Panc1 (cell line): ENCODE measurements at places on chromosomes 16 and 17.

- no peak for DNase-seq
Observed at GRCh38 chr16:69893106-69893505, 58.0 kb upstream of the CLEC18A start.

- no peak for DNase-seq
Observed at GRCh38 chr16:85655216-85656129, 33.3 kb downstream of the GINS2 start.

DNA sequence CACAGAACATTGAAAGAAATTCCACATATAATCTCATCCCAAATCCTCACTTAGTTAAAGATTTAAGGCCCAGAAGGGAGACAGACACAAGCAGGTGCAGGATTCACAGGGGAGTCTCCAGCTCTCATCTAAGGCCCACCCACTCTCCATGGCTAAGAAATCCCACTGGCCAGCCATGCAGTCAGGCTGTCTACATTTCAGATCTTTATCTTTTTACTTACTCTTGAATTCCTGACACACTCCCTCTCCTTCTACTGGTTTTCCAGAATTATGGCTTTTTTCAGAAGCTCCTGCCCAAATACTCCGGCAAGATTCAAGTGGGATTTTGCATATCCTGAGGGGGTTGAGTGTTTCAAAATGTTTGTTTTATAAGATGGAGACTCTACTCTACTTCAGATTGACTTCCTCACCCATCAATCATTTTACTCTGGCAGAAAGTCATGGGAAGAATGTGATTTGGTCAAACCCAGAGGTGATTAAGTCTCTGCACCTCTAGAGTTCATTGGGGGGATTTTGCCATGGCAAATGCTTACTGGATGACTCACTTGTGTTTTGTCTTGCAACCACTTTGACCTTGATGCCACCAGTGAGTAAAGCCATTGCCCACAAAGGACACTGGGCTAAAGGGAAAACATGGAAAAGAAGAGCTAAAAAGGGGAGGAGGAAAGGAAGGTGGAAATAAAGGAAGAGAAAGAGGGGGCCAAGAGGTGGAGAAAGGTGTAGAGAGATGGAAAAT, 688.8 kb upstream of the SALL1 start:
- DNase-seq, result no peak

DNA sequence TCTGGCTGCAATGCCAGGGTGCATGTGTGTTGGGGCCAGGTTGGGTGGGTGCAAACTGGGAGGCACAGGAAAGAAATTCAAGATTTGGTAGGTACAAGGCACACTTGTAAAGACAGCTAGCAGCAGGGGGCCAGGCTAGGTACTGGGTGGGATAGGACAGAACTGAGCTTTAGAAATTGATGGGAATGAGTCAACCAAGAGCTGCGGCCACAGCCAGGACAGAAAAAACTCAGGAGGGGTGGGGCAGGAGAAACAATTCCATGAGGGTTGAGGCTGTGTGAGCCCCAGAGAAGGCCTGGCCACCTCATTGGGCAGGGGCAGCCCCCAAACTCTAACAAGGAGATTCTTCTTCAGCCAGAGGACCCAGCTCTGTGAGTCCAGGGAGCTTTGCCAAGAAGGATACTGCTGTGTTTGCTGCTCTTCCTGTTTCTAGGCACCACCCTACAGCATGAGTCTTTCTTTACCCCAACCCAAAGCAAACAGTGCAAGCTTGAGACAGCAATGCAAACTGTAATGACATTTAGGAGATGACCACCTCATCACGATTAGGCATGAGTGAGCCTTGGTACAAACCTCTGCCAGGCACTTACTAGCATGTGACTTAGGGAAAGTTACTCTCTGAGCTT, 21.3 kb upstream of the CCDC182 start:
- no peak for DNase-seq

DNA sequence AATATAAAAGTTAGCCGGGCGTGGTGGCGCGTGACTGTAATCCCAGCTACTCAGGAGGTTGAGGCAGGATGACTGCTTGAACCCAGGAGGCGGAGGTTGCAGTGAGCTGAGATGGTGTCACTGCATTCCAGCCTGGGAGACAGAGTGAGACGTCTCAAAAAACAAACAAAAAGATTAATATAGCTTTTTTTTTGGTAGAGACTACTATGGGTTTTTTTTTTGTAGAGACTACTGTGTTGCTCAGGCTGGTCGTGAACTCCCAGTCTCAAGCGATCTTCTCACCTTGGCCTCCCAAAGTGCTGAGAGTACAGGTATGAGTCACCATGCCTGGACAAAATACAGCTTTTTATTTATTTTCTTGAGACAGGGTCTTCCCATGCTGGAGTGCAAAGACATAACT, 20.2 kb downstream of the ZNRF1 start:
- DNase-seq, result no peak

DNA sequence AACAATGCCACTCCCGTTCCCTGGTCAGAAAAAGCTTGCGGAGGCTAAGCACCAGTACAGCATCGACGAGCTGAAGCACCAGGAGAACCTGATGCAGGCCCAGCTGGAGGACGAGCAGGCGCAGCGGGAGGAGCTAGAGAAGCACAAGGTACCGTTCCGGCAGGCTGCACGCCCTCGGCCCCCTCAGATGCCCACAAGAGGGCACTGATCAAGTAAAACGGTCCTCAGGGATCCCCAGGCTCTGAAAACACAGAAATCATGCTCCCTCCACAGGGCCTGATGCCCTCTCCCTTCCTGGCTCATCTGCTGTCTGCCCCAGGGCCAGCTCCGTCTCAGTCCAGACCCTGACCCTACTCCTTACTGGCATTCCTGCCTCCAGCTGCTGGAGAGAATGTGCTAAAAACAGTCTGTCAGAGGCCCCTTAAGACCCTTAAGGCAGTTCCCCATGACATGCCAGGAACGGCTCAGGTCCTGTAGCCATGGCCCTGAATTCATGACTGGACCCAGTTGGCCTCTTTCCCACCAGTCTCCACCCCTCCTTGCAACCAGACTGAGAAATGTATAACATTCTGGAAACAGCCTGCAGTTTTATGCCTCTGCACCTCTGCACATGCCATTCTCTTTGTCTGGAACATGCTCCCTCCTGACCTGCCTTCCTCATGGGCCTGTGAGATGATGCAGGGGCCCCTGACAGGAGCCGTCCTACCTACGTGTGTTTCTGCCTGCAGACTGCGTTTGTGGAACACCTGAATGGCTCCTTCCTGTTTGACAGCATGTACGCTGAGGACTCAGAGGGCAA, 21.8 kb downstream of the DRC3 start:
- no peak for DNase-seq

- no peak for DNase-seq
Observed at GRCh38 chr17:67365738-67366192, 612 bp downstream of the PSMD12 start.

DNA sequence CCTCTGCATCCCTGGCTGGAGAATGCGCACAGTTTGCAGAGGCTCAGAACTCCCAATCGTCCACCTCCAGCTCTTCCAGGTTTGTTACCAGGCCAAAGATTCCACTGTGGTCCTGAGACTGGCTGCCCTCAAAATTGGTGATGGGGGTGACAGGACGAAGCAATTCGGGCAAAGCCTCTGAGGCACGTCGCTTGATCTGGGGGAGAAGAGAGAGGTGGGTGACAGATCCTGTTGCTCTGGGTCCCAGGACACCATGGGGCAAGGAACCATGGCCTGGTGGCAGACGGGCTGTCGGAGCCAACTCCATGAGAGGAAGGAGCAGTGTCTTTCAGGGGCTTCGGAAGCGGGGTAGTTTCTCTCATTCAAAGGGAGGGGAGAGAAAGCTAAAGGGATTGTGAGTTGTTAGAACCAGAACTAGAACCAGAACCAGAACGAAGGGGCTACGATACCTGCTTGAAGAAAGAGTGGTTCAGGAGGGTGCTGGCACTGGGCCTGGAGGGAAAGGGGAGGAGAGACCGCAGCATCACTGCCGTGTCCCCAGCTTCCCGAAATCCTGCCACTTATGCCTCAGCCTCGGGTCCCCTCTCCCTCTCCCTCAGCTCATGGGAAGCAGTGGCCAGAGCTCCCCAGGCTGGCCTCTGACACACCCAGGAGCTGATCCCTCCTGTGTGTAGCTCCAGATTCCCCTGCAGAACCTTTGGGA, 3.8 kb upstream of the LIMD2 start:
- no peak for DNase-seq

DNA sequence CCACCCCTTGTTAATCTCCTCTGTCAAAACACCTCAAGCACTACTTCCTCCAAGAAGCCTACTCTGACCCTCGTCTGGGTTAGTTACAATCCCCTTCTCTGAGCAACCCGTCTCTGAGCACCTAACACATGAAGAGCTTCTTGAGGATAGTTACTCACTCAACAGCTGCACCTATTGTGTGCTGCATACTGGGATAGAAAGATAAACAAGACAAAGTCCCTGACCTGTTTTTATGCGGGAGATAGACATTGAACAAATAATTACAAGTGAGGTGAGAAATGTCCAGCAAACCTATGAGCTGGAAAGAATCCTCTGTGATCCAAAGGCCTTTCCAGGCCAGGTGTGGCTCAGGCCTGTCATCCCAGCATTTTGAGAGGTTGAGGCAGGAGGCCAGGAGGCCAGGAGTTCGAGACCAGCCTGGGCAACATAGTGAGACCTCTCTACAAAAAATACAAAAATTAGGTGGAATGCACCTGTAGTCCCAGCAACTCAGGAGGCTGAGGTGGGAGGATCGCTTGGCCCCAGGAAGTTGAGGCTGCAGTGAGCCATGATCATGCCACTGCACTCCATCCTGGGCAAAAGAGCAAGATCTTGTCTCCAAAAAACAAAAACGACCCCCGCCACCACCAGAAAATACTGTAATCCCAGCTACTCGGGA, 5.5 kb upstream of the ZNF771 start:
- DNase-seq, result no peak

DNA sequence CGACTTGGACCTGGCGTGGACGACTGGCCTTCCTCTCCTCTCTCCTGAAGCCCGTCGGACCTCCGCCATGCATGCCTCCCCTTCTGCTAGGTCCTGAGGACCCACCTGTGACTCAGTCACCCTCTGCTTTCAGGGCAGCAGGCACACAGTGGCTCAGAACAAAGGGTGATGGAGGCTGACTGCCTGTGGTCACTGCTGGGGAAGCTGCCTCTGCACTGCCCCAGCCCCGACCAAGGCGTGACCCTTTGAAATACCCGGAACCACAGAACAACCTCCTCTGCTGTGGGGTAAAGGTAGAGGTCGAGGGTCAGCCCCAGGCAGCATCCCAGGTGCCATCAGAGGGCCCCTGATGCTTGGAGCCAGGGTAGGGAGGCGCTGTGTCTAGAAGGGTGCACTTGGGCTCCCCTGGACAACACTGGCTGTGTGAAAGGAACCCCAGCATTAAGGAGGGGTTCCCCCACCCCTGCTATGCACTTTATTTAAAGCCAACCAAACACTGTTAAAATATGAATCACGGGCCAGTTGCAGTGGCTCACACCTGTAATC, 12.5 kb upstream of the SLC4A1 start:
- no peak for DNase-seq

DNA sequence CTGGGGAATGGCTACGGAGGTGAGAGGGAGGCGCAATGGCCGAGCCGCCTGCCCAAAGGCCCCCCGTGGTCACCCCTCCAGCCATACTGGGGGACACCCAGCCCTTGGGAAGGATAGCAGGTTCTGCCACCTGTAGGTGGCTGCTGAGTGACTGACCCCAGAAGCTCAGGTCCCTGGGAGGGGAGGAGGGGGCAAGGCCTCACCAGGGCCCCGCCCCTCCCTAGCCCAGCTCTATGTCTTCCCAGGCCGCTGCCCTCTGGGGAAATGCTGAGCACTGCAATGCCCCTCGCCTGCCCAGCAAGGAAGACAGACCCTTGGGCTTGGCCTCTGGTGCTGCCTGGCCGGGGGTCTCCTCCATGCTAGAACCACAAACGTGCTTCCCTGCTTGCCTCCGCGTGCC, 11.4 kb upstream of the CLDN9 start:
- DNase-seq, result no peak

DNA sequence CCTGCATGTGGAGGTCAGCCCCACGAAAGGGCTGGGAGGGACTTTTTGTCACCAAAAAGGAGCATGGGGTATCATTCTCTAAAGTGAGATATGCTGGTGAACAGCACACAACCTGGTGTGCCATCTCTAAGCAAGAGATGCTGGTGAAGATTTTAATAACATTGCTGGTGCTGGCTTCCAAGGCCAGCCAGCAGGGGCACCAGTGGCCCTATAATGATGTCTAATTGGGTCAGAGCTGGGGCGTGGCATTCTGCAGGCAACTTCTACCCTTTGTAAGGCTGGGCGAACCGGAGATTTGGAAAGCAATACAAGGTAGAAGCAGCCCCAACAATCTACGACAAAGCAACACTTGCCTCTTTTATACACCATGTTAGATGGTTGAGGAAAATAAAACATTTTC, 16.8 kb downstream of the SDR42E1 start:
- DNase-seq, result no peak

DNA sequence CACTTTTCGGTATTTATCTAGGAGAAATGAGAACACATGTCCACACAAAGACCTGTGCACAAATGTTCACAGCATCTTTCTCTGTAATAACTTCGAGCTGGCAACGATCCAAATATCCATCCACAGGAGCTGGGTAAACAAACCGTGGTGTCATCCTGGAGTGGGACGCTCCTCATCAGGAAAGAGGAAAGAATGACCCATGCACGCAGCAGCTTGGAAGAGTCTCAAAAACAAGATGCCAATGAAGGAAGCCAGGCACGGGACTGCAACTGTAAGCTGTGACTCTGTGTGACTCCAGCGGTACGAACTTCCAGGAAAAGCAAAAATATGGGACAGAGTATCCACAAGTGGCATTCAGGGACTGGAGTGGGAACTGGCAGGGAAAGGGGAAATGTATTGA, 36.7 kb upstream of the CIBAR2 start:
- DNase-seq, result no peak
